ENCODE measurements at places on chromosomes 1 and 21.

GRCh38 chr1:96730574-96731298 is 9.2 kb downstream of the PTBP2 start:
- DNase-seq = no peak

GRCh38 chr1:167627615-167627864 is 2.5 kb upstream of the RCSD1 start:
- DNase-seq = no peak

DNA sequence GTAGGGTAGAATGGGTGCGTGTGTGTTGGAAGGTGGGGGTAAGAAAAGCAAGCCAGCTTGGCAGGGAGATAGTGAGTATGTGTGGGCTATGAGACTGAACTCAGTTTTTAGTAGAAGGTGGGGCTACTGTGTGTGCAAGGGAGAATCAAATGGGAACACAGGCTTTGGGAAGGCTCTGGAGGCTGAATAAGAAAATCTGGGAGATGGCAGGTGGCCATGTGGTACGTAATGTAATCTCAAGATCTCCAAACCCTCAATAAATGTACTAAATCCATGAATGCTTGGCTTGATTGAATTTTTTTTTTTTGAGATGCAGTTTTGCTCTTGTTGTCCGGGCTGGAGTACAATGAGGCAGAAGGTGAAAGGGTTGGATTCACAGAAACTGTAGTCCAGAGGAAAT is 3.5 kb upstream of the ZSCAN20 start:
- DNase-seq = no peak

GRCh38 chr1:84582802-84583587 is 8.8 kb upstream of the CTBS start:
- DNase-seq = no peak

GRCh38 chr1:37177230-37177864 is 143.0 kb upstream of the GRIK3 start:
- DNase-seq = no peak

GRCh38 chr1:234201600-234201999 is 171.7 kb upstream of the COA6 start:
- DNase-seq = no peak

DNA sequence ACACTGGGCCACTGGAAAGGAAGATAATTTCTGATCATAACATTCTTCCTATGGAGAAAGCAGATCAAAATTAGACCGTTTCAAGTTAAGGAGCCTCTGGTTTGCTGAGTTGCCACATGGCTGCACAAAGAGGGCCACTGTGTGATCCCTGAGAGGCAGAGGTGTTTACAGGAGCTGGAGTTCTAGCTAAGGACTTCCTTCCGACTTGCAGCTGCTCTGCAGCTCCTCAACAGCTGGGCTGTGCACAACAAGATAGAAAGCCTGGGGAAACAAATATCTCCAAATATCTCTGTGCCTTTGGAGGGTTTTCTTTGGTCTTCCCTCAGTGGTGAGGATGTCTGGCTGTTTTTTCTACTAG is 26.8 kb downstream of the GADD45A start:
- no peak for DNase-seq

DNA sequence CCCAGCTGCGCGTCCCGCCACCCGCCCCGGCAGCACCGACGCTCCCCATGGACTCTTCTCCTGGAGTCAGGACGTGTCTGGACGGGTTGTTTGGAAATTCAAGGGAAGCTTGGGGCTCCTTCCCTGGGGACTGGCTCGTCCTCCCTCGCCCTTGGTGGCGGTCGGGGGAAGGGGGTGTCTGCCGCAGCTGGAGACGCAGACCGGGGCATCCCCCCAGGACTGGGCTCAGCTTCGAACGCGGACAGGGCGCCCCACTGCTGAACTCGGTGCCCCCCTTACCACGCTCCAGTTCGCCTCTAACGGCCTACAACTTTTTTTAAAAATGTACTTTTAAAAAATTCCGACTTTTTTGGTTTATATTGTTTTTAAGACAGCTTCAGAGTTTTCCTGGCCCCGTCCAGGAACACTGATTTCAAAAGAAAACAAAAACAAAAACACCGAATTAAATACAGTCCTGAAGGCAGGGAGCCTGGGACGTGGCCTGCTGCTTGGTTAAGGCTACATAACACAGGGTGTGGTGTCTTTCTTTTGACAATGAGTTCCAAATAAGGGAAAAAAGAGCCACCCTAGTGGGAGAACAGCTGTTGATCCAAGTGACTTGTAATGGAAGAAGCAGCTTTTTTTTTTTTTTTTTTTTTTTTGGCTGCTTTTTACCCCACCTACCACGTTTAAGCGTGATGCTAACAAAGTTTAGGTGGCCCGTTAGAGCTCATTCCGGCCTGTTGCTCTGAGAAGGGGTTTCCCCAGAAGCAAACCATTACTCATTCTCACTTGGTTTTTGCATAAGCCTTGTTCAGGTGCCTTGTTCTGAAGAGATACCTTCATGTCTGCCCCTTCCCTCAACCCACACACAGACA is 862 bp upstream of the DIPK1A start:
- no peak for DNase-seq

DNA sequence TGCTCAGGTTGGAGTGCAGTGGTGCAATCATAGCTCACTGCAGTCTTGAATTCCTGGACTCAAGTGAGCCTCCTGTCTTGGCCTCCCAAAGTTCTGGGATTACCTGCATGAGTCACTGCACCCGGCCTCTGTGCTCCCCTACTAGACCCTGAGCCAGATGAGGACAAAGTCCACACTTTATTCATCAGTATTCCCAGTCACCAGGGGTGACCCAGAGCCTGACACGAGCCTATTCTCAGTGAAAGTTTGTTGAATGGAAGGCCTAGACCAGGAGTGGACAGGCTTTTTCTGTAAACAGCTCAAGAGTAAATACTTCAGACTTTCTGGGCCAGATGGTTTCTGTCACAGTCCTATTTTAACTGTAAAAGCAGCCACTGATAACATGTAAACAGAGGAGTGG is 68.2 kb downstream of the MAB21L3 start:
- DNase-seq = no peak

- peak; percentile 89 for DNase-seq
These were observed 18.7 kb downstream of the C1orf198 start for GRCh38 chr1:230849451-230850224.

GRCh38 chr1:193726722-193727121 is 540.3 kb upstream of the B3GALT2 start:
- no peak for DNase-seq

DNA sequence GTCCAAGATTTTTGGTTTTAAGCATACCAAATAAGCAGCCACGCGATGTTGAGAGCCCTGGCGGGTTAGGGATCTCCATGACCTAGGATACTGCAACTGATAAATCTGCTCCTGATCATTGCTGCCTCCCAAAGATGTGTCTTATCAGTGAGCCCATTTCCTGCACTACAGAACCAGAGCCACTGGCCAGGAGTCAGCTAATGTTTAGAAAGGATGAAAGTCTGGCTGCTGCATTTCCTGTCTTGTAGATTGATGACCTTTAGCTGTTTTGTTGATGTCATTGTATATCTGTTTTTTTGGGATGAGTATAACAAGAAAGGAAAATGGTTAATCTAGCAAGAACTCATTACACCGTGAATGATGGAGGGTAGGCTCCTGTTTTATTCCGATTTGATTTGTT is 74.5 kb downstream of the C1orf21 start:
- DNase-seq = no peak

- DNase-seq = no peak
These were observed 136.2 kb upstream of the ZBTB40 start for GRCh38 chr1:22315315-22316078.

DNA sequence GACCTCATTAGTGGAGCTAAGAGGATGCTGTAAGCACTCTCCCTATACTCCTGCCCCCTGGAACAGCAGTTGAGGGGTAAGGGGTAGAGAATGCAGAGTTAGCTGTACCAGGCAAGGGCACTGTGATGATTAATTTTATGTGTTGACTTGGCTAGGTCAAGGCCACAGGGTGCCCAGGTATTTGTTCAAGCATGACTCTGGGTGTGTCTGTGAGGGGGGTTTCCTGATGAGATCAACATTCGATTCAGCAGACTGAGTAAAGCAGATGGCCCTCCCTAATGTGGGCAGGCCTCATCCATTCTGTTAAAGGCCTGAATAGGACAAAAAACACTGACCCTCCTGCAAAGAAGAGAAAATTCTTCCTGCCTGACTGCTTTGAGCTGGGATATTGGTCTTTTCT is 110.8 kb downstream of the KCND3 start:
- no peak for DNase-seq

- no peak for DNase-seq
These were observed 158.8 kb downstream of the TOMM20 start for GRCh38 chr1:234969581-234970400.

- DNase-seq = no peak
These were observed 9.6 kb upstream of the RNF223 start for GRCh38 chr1:1083416-1084371.

DNA sequence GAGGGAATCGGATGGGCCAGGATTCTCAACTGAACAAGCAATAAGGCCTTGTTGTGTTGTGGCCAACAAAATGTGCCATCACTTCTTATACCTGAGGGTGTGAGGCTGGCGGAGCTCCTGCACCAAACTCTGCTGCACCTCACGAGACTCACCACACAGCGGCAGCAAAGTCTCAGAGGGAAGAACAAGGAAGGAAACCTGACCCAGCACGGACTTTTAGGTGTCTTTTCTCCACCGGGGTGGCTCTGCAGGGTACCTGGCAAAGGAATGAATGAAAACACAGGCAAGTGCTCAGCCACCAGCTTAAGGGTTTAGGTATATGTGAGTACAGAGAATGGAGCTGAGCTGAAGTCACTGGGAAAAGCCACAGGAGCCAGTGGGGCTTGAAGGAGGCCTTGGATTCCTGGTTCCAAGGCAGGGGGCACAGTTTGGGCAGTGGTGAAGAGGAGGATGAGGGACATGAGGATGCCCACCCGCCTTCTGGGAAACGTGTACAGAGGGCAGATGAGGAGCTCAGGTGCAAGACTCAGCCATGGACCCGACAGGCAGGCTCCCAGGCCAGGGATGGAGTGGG is 31.1 kb upstream of the HSD3B1 start:
- DNase-seq = peak; percentile 4

GRCh38 chr1:67674260-67675011 is 10.6 kb upstream of the GADD45A start:
- no peak for DNase-seq

GRCh38 chr1:86394416-86394815 is 1.7 kb downstream of the ODF2L start:
- no peak for DNase-seq

DNA sequence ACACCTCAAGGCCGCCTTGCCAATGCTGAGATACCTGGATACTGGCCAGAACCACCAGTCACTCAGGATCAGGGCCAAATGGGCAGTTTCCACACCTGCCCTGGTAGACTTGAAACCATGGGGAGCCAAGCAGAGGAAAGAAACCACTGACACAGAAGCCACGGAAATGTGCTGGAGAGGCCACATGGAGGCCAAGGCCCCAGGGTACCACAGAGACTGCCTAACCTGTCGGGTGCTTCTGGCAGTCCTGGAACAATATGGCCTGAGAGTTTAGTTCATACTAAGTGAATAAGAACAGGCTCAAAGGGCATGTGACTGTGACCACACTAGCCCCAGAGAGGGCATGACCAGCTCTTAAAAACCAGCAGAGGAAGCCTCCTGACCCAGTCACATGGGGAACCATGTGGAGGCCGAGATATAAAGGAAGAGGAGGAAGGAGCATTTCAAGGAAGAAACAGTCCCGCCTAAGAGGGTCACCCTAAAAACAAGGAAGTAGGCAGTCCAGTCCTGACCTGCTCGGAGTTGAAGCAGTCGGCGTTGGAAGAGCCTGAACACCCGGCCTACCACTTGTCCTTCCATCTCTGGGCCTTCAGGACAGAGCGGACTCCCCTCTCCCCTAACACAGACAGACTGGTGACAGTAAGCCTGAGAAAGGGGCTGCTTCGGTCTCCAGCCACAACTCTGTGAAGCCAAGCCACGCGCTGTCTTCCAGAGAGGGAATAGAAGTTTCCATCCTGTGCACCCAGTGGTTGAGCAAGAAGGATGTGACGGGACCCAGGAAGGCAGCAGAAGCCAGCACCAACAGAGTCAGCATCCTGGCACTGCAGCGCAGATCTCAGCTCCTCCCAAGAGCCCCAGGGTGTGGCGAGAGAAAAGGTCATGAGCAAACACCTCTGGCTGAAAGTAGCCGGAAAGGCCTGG is at the start of gene DENND2D:
Gene DENND2D (minus strand): TSS at position 766 of the 921 bp plus-strand sequence. CDS start 187 bp downstream, at position 579.
- DNase-seq = no peak

DNA sequence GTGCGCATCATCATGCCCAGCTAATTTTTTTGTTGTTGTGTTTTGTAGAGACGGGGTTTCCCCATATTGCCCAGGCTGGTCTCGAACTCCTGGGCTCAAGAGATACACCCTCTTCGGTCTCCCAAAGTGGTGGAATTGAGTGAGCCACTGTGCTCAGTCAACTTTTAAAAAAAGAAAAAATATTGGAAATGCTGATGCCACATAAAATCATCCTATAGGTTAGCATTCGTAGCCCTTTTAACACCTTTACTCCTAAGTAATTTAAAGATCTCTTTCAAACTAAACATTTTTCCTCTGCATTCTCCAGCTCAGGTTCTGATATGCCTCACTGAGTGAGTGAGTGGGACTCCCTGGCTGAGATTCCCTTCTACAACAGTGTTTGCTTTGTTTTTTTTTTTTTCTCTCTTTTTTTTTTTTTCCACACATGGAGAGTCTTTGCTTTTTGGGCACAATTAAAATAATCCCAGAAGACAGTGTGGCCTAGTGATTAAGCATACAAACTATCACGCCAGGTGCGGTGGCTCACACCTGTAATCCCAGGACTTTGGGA is 74.0 kb downstream of the LPGAT1 start:
- no peak for DNase-seq

DNA sequence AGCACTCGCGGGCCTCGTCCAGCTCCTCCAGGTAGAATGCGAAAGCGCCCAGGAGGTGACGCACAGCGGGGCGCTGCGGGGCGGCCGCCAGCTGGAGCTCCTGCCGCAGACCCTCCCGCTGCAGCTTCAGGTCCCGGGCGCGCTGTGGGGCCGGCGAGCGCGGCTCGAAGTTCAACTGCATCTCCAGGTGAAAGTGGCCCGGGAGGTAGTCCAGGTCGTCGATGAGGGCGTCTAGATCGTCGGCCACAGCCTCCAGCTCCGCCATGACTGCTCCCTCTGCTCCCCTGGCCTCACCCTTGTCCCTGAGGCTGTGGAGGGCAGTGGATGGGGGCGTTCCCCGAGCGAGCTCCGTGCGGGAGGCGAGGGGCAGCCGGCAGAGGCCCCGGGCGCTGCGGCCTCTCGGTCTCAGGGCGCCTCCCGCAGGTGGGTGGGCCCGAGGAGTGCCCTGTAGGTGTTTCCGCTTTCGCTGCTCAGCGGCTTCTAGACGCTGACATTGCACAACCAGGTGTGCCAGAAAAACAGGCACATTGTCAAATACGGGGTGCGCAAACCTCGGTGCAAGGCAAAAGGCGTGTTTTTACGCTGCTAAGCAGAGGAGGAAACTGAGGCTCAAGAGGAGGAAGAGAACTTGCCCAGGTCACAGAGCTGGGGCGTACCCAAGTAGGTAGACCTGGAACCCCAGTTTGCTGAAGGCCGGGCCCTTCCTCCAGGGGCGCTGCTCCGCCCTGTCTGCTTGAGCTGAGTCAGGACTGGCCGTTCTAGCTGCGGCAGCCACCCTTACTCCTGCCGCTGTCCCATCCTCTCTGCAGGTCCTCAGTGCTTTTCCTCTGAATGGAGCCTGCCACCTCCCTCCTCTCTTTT is at the start of gene TTC22:
Gene TTC22 (minus strand): TSS at position 425 of the 861 bp plus-strand sequence. CDS start 160 bp downstream, at position 265.
- DNase-seq = no peak
